Mesothelial cell of epicardium (in vitro differentiated cells): ENCODE measurements at places on chromosomes 2 and 18.

- no peak for DNase-seq
These were observed 26.6 kb downstream of the HK2 start for GRCh38 chr2:74860521-74860920.

- no peak for DNase-seq
These were observed 118.4 kb downstream of the LNPK start for GRCh38 chr2:175883586-175884194.

- no peak for DNase-seq
These were observed 35.8 kb upstream of the SCLY start for GRCh38 chr2:238024986-238025385.

- DNase-seq = no peak
These were observed 41.0 kb downstream of the TRABD2A start for GRCh38 chr2:84839851-84840250.

- DNase-seq = no peak
These were observed 128.9 kb downstream of the HDAC4 start for GRCh38 chr2:239271882-239272281.

- no peak for DNase-seq
These were observed 85.0 kb downstream of the PTH2R start for GRCh38 chr2:208491641-208492040.

- no peak for DNase-seq
These were observed 45.3 kb downstream of the EDAR start for GRCh38 chr2:108943751-108944150.

GRCh38 chr18:57154191-57154830 lies 7.4 kb downstream of the BOD1L2 start:
- DNase-seq = no peak

DNA sequence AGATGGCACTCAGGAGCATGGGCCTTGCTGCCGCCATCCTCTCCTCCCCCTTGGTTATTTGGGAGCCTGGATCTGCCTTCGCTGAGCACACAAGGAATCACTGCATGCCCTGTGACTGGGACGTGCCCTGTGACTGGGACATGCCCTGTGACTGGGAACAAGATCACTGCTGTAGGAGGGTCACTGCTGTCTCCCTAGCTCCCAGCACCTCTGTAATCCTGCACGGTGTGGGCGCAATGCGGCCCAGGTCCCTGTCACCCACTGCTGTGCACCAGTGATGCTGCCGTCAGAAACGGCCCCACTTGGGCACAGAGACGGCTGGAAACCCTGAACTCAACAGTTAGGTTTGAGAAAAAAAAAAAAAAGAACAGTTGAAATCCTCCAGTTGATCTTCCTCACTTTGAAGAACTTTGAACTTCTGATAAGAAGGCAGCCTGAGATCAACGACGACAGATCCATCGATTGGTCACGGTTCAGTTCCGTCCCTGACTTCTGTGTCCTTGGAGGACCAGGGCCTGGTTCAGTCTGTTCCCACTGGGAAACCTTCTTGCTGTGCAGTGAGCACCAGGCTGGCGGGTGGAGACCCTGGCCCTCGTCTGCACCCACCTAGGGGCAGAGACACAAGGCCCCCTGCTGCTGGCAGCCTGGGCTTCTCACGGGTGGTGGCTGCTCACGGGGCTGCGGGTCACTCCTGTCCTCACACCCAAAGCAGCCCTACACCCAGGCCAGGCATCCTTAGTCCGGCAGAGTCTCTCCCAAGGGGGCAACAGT lies 125.9 kb downstream of the PXDN start:
- DNase-seq = no peak

GRCh38 chr18:21406116-21406515 lies 164.1 kb downstream of the GREB1L start:
- no peak for DNase-seq

DNA sequence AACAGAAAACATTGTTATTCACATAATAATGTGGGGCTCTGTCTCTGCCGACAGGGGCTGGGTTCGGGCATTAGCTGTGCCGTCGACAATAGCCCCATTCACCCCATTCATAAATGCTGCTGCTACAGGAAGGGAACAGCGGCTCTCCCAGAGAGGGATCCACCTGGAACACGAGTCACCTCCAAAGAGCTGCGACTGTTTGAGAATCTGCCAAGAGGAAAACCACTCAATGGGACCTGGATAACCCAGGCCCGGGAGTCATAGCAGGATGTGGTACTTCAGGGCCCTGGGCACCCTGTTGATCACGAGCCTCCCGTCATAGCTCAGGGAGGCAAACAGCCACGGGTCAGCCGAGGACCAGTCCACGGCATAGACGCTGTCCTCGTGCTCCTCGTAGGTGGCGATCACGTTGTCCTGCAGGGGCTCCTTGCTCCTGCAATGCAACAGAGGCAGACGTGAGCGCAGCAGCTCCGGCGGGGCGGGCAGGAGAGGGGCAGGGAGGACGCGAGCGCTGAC lies 188.5 kb downstream of the EIPR1 start:
- no peak for DNase-seq
